GM19239 (cell line): ENCODE measurements at places on chromosomes 2 and 18.

GRCh38 chr2:191635333-191636234, 42.4 kb upstream of the NABP1 start:
- DNase-seq: no peak

DNA sequence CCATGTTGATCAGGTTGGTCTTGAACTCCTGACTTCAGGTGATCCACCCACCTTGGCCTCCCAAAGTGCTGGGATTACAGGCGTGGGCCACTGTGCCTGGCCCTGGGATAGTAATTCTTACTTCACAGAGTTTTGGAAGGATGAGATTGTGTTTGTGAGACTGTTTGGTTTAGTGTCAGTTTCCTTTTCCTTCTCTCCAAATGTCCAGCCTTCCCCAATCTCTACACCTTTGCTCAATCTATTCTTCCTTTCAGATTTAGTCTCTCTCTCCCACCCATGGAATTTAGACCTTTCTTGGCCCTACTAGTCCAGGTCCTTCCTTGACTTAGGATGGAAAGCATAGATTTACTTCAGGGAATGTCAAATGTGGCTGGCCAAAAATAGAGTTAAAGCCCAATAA, 12.2 kb upstream of the IL1A start:
- DNase-seq: no peak

DNA sequence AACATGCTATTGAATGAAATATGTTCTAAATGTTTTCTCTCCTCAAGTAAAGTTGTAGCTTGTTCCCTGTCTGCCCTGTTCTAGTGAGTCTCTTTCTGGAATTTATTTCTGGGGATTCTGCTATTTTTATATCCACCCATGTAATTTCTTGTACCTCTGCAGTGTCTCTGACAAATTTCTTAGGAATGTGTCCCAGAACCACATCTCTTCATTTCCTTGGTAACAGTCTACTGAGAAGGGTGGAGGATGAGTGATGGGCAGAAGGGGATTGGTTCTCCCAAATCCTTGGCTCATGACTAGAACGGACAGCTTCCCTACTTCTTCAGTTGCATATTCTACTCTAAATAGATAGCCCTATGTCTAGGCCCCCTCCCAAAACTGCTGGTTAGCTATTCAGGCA, 490.6 kb upstream of the LINC00305 start:
- DNase-seq: no peak

DNA sequence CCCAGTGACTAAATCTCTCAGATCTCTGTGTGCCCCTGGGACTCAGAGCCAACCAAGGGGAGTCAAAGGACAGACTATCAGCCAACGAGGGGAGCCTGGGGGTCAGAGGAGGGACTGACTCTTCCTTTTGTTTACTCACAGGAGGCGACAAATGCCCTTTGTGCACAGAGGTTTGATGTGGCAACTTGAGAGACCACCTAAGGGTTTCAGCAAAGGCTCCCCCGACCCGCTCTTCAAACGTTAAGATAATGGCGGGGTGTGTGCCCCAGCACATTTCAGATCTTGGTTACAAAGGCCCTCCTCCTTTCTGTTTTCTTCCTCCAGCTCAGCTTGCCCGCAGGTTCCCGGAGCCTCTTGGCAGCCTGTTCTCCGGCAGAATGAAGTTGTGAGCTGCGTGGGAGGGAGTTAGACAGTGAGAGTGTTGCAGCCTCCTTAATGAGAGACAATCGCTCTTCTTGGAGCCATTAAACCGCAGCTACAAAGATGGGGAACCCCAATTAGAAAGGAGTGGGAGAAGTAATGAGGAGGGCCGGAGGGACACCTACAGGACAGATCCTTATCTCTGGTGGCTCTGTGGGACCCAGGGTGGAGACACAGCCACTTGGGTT, 76.2 kb downstream of the KIAA2012 start:
- DNase-seq: no peak

DNA sequence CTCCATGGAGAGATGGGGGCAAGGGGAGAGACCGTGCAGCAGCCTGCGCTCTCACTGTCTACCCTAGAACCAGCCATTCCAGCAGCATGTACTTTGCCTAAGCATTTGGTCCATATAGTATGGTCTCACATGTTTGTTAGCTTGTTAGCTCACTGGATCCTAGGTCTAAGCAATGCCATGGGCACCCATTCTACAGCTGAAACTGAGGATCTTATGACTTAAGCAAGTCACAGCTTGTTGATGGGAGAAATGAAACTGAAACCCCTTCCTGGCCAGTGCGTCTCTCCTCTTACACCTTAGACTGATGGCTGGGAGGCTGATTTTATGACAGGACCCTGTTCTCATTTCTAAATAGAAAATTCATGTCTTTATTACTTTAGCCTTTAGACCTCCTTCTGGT, 90.1 kb downstream of the EPAS1 start:
- no peak for DNase-seq

DNA sequence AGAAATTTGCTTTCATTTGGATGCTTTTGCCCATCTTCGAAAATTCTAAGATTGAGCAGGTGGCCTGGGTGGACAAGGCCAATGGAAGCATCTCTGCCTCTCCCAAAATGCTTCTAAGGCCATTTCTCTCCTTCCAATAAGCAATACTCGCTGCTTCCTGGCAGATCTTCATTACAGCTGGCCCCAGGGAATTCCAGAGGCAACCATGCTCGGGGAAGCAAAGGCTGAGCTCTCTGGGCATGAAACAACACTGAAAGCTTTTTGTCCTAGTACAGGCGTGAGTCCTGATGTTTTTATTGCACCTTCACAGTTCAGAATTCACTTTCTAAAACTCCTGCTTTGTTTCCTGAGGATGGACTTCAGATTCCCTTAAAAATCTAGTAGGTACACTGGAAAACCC, 11.8 kb upstream of the NEDD4L start:
- DNase-seq: no peak

- DNase-seq: no peak
Observed at GRCh38 chr2:219484343-219485200, 14.1 kb upstream of the GMPPA start.

GRCh38 chr18:57137847-57138246, 9.0 kb upstream of the BOD1L2 start:
- no peak for DNase-seq

- no peak for DNase-seq
Observed at GRCh38 chr2:3604207-3604877, 9.4 kb downstream of the COLEC11 start.

- DNase-seq: no peak
Observed at GRCh38 chr2:36889795-36890194, 76.5 kb downstream of the STRN start.

DNA sequence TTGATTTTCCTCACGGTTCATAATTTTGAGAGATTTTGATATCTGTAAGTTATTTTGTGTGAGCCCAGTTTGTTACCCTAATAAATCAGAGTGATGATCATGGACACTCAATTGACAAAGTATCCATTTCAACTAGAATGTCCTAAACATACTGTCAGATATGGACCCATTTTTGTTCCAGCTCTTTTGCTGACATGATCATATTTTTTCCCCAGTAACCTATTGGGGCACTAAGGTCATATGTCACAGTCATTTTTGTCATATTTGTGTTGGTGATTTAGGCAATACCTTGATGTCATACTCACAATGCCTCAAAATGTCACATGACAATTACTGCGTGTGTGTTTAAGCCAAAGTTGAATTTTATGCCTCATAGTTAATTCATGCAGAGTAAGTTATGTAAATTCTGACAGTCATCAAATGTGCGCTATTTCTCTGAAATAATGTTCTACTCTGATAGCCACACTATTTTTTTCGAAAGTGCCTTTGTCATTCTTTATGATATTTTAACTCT, 218.7 kb downstream of the ARHGAP15 start:
- DNase-seq: no peak
